ENCODE measurements at places on chromosomes 3 and 15. TPM values are rescaled to one million over a fixed set of nuclear protein-coding genes. Genes with fewer than 3 reads are reported as not detected.
A peak's percentile ranks its signal among the peaks of the same experiment; 100 is the strongest.

Gene SCAANT1
- not detected for total RNA-seq

Gene CCDC14
- 11.4 TPM for total RNA-seq

Gene THPO
- 0.50 TPM for total RNA-seq

- DNase-seq = no peak
These were observed 402.8 kb downstream of the VPS13C start for GRCh38 chr15:61657461-61657860.

GRCh38 chr15:92652576-92652966 is 3.0 kb downstream of the FAM174B start:
- DNase-seq = no peak

DNA sequence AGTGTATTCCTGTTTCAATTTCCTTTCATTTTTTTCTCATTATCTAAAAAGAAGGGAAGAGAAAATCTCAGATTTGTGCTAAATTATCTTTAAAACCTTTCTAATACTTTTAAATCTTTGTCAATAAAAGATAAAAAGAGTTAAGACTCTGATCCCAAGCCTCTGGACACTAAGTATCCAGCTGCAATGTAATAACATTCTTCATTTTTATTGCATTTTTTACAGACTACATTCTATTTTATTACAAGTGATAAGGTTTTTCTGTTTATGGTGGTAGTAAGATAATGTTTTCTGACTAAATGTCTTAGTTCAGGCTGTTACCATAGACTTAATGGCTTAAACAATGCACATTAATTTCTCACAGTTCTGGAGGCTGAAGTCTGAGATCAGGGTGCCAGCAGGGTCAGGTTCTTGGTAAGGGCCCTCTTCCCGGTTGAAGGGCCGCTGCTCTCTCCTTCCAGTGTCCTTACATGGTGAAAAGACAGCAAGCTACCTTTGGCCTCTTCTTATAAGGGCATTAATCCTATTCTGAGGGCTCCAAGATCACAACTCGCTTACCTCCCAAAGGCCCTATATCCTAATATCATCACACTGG is 19.7 kb downstream of the KCNAB1 start:
- DNase-seq = no peak

DNA sequence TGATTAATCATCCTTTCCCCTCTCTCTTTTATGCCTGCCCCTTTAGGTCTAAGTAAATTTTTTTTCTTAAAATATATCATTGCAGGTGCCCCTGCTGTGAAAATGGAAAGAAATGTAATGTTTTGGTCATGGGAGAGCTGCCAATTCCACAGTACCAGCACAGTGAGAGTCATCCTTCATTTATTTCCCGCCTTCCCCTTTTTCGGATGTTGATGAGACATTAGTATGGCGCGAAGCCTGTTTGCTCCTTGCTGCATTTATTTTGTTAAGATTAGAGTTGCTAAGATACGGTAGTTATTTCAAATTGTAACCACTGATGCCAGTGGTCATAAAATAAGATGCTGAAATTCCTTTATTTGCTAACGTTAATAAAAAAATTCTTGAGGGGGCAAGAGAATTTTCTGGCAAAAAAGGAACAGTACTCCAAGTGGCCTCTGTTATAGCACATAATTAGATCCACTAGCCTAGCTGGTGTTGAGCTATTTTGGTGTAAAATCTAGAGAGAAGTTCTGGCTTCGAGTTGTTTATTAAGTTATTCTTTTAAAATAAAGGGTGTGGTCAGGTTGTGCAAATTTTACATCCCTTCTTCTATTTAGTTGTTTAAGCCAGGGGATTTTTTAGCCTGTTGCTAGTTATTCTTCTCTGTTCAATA is 62.8 kb downstream of the MDFIC2 start:
- DNase-seq = no peak

- DNase-seq = no peak
These were observed 34.2 kb upstream of the B3GNT5 start for GRCh38 chr3:183218826-183219225.

- no peak for DNase-seq
These were observed 138.7 kb upstream of the TGFBR2 start for GRCh38 chr3:30467596-30468238.

Gene CPNE9
- not detected for total RNA-seq

DNA sequence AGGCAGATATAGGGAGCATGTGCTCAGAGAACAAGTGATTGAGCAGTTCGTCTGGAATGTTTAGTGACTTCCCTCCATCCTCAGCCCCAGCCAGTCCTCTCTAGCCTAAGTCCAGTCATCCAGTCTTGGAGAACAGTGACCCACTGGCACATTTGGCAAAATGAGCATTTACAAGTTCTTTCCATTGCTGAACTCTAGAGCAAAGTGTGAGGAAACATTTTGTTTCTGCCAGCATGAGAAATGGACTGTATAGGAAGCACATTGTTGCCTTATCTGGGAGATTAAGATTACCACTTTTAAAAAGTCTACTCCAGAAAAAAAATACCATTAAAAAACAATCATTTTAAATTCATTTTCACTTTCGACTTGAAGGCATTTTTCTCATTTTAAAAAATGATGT is 353.6 kb downstream of the SHQ1 start:
- DNase-seq = no peak

Gene SLC38A3
- 5.2 TPM for total RNA-seq

DNA sequence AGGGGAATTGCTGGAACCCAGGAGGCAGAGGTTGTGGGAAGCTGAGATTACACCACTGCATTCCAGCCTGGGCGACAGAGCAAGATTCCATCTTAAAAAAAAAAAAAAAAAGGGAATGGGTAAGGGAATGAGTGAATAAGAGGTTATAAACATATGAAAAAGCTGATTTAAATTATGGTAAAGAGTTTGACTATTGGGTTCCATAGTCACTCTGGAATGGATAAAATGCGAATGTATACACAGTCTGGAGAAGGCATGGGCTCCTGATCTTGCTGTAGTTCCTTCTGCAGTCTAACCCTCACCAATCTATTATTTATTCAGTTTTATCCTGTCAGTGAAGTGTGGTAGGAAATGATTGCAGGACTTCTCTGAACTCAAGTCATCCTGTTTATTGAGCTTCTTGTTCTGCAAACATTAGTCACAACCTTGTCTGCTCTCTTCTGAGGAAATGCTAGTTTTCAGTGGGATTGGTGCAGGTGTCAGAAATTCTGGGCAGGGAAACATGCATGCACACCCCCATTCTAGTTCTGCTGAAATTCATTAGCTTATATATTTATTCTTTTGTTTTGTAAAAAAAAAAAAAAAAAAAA is 190.9 kb upstream of the CFAP20DC start:
- DNase-seq = no peak

GRCh38 chr3:127459891-127460290 is 130.6 kb downstream of the TPRA1 start:
- DNase-seq = peak; percentile 17

GRCh38 chr3:25527801-25528200 is 99.7 kb downstream of the RARB start:
- DNase-seq = no peak

DNA sequence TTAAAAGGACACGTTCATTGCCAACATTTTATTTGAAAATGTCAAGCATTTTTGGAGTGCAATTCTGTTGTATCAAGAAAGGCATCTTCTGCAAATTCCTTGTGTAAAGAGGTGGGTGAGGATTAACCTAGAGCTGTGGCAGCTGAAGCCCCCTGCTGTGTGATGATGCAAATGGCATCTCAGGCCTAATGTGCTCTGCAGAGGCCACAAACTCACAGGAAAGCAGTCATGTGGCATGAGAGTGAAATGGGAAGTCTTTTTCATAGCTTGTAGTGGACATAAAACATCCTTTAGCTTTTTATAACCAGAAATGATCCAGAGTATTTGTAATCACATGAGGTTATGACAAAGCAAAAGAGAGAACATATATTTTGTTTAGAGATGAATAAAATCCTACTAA is 6.4 kb downstream of the CADM2 start:
- no peak for DNase-seq

DNA sequence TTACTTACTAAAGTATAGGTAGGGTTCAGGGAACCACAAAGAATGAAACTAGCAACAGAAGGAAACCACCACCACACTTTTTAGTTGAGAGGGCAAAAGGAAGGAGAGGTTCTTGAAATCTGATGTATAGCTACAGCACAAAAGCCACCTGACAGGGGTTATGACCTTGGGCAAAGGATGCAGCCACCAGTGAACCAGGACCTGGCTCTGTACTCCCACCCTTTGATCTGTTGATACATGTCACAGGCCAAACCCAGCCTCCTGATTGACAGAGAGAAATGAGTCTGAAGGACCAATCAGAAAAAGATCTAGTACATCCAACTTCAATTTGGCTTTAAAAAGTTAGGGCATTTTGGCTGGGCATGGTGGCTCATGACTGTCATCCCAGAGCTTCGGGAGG is 20.0 kb upstream of the BLM start:
- DNase-seq = no peak

GRCh38 chr3:3842356-3842755 is 43.1 kb downstream of the LRRN1 start:
- DNase-seq = no peak

DNA sequence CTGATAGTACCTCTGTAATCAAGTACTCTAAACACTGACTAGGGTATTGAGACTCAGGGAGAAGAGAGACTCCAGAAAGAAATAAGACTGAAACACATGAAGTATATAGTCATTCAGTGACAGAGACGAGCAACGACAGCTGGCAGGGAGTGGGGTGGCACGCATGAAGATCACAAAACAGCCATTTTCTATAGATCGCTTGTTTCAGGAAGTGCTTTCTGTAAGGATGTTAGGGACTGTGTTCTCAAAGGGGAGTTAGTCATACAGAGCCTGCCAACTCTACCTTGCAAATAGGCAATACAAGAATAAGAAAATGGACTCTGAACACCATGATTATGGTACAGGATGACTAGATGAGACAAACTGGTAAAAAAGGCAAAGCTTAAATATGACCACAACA is 139.5 kb downstream of the TBL1XR1 start:
- no peak for DNase-seq

Gene CPLX3
- total RNA-seq = 24.5 TPM

- no peak for DNase-seq
These were observed 89.6 kb downstream of the GMPS start for GRCh38 chr3:155960060-155960459.

Gene XCR1
- total RNA-seq = 0.08 TPM

DNA sequence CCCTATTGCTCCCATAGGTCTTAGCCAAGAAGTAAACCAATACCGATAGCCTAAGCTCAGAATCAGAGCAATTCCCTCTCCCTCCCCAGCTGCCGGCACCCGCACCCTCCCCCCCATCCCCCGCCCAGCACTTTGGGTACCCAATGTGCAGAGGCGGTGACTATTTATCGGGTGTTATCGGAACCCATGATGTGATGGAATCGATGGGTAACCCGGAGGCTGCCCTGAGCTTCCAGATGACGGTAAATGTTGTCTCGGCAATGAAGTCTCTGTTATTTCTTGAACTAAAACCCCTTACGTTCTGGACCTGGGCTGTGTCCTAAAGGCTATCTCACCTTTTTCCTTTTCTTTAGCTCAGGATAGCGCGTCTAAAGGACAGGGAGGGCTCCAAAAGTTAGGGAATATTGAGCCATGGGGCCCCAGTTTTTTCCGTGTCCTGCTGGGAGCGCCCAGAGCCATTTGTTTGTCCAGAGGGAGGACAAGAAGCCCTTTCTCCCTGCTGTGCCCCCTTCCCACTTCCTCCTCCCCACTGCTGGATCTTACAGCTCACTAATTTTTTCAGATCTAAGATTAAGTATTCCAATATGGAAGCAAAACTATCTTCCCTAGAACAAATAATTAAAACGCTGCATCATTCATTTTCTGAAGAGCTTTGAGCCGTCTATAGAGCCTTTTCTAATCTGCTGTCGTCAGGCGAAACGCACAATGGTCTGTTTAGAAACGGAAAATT is 1.5 kb downstream of the SLITRK3 start:
- no peak for DNase-seq

DNA sequence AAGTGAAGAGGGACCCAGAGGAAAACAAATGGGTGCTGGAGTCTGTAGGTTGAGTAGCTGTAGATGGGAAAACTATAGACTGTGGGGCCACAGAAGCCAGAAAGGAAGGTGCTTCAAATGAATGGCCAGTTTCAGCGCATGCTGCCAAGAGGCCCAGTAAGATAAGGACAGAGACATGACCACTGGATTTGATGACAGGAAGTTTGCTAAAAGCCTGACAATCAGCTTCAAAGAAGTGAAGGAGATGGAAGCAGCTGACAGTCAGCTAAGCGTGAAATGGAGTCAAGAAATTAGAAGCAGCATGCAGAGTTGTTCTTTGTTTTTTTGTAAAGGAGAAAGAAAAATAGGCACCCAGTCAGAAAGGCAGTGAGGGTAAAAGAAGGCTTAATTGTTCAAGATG is 24.9 kb downstream of the TXNRD3 start:
- DNase-seq = no peak

DNA sequence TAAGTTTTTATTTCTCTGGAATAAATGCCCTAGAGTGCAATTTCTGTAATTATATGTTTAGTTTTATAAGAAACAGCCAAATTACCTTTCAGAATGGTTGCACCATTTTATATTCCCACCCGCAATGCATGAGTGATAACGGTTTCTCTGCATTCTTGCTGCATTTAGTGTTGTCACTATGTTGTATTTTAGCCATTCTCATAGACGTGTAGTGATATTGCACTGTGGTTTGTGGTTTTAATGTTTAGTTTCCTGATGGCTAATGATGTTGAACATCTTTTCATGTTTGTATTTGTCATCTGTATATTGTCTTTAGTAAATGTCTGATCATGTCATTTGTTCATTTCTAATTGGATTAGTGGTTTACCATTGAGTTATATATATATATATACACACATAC is 73.0 kb upstream of the GOLIM4 start:
- no peak for DNase-seq

- DNase-seq = no peak
These were observed 1.7 kb downstream of the CLRN1 start for GRCh38 chr3:150970665-150971324.

DNA sequence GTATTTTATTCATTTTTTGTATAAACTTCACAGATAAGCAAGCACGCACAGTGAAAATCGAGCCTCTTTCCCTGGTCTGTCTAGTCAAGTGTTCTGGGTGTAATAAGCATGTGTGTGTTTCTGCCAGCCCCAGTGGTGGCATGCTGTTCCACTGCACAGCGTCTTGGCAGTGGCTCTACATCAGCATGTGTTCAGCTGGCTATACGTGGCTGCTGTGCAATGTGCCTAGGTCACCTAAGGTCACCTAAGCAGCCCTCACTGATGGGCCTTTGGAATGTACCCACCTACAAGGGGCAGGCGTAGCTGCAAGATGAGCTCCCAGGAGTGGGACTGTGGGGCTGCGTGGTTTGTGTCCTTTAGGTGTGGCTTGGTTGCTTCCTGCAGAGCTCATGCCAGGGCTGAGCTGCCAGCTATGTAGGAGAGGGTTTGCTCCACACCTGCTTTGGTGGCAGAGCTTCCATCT is 4.9 kb downstream of the LIMD1 start:
- DNase-seq = no peak

Gene LRRC3B
- total RNA-seq = 0.29 TPM

Gene RLBP1
- total RNA-seq = not detected

Gene TEX55
- total RNA-seq = not detected

Gene ROPN1
- 0.29 TPM for total RNA-seq

Gene ISL2
- total RNA-seq = not detected

All from left cardiac atrium (tissue), 4 donors.